CMK (cell line): ENCODE measurements at places on chromosomes 2 and 18.

- DNase-seq = no peak
Measured at GRCh38 chr2:32617599-32618189, 10.2 kb upstream of the TTC27 start.

GRCh38 chr2:16167870-16168426 lies 227.6 kb downstream of the MYCN start:
- no peak for DNase-seq

GRCh38 chr2:127196998-127197397 lies 23.1 kb downstream of the CYP27C1 start:
- DNase-seq = no peak

GRCh38 chr2:163664610-163665009 lies 71.2 kb downstream of the FIGN start:
- DNase-seq = no peak

- no peak for DNase-seq
Measured at GRCh38 chr2:230872968-230873660, 8.4 kb downstream of the ITM2C start.

GRCh38 chr2:43408407-43409160 lies 182.2 kb upstream of the ZFP36L2 start:
- no peak for DNase-seq

- no peak for DNase-seq
Measured at GRCh38 chr2:231604101-231604684, 11.5 kb downstream of the TEX44 start.

DNA sequence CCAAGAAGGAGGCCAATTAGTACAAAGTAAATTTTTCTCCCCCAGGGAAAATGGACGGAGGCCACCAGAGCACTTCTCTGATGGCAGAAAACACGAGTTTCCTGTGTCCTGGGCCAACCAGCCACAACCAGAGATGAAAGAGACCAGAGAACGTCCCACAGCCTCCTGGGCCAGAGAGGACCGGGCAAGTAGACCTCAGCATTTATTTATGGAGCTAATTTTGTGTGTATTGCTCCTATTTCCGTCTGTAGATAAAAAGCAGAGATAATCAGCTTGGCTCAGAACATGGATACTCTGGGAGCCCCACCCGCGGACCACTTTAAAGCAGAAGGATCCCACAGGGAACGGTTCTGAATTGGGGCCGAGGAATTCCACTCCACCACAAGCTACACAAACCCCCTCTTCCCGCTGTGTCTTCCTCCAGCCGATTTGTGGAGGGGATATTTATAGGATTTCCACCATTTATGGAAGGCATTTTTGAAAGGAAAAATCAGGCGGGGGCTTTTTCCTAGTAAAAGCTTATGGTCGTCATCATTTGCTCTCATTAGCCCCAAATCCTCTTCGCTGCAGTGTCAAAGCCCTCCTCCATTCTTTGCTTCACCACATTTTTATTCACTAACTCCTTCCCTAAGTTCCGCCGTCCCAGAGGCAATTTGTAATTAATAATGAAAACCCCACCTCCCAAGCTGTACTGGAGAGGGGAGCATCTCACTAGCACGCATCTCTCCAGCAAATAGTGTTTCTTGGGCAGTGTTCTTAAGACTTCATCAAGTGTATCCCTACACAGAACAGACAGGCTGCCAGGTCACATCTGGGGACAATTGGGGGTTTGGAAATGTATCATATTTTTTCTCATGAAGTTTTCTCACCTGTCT lies 43.7 kb upstream of the TWIST2 start:
- no peak for DNase-seq

GRCh38 chr2:128472789-128473174 lies 154.1 kb upstream of the HS6ST1 start:
- DNase-seq = no peak

- no peak for DNase-seq
Measured at GRCh38 chr2:200199005-200199404, 107.5 kb upstream of the SPATS2L start.

DNA sequence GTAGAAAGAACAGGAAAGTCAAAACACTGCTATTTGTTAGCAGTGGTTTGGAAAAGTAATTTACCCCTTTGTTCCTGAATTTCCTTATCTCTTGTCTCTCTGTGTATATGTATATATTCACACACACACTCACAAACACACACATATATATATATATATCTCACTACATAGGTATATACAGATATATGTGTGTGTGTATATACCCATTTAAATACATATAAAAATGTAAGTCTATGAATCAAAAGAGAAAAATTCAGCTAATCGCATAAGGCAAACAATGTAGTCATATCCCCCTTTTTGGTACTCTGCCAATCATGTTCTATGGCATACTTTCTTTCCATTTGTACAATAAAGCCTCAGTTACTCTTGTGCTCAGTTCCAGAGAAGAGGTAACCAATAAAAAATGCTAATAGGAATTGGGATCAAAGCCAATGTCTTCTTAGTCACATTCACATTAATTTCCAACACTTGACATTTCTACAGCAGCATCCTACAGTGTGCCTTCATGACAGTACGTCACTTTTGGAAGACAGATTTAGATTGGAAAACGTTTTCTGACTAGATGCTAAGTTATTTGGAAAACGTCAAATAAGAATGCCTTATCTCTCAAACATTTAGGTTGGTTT lies 94.6 kb downstream of the MC4R start:
- no peak for DNase-seq

DNA sequence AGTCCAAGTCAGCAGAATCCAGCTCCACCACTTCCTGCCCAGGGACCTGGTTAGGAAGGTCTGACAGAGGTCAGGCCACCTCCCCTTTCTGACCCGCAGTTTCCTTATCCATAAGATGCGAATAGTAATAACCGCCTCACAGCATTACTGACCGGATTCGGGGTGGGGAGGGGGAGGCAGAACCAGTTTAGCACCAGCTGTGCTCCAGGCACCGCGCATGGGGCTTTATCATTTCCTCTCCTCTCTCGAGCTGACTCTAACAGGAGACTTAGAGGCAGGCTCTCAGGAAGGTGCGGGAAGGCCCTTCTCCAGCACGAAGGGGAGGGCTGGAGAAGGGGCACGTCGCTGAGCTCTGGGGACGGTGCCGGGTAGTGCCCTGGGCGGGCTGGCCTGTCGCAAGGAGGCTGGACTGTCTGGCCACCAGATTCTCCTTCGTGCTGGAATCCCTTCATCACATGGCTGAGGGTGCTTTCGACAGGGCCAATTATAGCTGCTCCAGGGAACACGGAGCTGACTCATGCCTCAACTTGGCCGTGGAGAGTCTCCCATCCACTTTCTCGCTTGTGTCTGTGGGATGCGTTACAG lies 5.7 kb downstream of the EHD3 start:
- no peak for DNase-seq

DNA sequence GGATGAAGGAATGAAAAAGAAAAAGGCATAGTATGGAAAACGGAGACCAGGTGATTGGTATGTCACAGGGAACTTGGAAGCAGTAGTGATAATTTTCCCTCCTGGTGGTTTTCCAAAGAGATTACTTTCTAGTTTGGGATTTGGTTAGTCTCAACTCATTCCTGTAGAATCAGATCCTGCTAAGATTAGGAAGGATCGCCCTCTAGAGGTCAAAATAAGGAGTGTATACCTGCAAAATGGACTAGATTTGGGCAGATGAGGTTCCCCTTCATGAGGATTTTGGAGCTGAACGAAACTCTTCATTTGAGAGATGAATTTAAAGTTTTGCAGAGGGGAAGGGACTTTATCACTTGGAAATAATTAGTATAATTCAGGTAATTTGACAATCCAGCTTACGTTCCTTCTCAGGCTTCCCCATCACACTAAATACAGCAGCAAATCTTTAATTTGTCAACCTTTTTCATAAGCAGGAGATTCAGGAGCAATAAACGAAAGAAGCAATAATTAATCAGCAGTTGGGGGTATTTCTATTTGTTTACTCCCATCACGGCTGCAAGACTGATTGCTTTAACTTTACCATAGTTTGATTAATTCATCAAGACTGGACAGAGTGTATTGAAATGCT lies 65.2 kb downstream of the CCDC195 start:
- DNase-seq = peak; percentile 9

GRCh38 chr2:102547462-102547861 lies 71.9 kb upstream of the SLC9A2 start:
- DNase-seq = no peak

GRCh38 chr2:241925277-241925676 lies 55.7 kb downstream of the RTP5 start:
- no peak for DNase-seq

DNA sequence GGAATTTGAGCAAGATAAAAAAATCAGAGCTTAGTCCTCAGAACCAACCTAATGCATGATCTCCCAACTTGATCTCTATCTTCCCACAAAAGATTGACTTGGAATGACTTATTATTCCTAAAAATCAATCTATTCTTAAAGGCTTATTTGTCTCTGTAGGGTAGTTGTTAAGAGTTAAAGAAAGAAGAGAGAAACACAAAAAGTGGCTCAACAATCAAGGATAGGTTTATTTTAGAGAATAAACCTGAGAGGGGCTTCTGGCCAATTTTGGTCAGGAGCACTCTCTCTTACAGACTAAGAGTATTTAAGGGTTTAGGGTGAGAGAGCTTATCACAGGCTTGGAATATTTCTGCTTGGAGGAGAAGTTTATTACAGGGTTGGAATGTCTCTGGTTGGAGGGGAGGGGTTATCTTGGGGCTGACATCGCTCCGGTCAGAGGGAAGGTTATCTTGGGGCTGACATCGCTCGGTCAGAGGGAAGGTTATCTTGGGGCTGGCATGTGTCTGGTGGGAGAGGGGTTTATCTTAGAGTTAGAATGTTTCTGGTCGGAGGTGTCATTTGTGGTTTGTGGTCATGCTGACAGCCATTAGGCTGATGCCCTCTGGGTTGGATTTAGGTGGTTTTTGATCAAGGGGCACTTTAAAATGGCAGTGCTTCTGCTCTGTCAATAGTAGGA lies 2.4 kb upstream of the MFF start:
- DNase-seq = peak; percentile 90

GRCh38 chr2:6181926-6182325 lies 489.7 kb downstream of the SOX11 start:
- DNase-seq = no peak

GRCh38 chr2:44623622-44624351 lies 262.0 kb downstream of the CAMKMT start:
- no peak for DNase-seq

GRCh38 chr2:109689182-109689930 lies 75.2 kb downstream of the SOWAHC start:
- DNase-seq = no peak

DNA sequence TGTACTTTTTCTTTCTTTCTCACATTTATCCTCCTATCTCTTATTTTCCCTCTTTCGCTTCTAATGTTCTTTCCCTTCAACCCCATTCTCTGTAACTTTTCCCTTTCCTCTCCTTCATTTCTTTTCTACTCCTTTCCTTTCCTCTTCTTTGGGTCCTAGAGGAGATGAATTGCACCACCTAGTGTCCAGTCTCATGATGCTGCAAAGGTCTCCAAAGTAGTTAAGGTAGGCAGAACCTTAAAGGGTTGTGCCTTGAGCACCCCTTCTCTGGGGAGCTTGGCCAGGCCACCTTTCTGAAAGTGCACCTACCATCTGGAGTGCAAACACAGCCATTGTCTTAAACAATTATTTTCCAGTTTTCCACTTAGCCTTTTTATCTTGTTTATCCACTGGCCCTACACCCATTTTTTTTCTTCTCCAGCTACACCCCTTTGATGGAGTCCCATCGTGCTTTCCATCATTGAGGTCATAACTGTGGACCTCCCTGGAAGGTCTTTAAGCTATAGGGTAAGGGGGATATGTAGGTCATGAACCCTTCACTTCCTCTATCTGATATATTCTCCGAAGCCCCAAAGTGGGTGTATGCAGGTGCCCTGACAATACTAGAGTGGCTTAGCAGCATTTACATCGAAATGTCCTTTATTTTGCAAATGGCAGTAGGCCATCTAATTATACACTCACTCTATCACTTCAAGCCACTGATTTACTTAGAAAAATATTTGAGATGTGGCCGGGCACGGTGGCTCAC lies 155.9 kb downstream of the ESCO1 start:
- peak; percentile 5 for DNase-seq

- DNase-seq = no peak
Measured at GRCh38 chr18:48803518-48803917, 147.2 kb downstream of the SMAD7 start.

- DNase-seq = no peak
Measured at GRCh38 chr2:102967451-102967850, 205.6 kb downstream of the TMEM182 start.

GRCh38 chr18:11488175-11488574 lies 121.2 kb upstream of the SLC35G4 start:
- DNase-seq = no peak

DNA sequence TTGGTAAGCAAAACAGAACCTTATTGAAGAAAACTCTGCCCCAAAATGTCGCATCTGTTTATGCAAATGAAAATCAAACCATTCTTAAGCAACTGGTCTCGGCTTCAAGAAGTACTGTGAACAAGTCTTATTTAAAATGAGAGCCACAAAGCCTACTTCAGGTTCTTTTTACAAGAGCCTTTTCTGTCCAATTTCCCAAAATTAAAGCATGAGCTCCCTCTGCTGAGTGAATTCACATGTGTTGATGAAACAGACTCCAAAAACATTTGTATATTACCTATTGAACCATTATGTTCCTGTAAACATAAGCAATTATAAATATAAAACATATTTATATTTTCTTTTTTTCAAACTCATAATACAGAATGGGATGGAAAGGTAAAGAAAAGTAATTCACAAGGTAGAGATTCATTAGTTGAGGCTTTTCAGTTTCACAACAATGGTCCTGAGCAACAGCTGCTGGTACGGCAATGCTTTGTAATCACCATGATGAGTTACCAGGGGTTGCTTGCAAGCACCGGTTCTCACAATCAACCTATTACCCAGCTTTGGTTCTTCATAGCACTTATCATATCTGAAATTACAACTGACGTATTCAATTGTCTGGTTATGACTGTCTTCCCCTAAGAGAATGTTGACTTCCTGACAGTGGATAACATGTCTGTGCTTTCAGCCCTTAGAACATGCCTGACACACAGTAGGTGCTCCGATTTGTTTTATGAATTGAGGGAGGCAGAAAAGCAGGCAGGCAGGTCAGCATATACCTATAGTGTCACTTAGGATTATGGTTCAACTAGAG lies 108.4 kb upstream of the BZW1 start:
- DNase-seq = no peak

DNA sequence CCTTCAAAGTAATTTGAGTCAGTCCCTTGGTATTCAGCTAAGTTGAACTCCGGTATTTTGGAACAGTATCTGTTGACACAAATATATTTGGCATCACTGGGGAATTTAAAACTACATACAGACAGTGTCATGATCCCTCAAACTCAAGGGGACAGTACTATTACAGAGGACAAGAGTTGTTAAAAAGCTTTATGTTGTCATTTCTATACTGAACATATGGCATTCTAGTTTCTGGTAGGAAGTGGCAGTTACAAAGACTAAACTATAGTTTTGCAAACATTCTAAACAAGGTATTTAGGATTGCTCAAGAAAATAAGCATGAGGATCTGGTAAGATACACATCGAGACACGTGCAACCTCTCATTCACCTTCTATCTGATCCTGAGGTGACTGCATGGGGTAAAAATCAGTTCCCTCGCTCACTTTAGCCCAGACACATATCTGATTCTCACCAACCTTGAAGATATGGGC lies 16.6 kb upstream of the CCNYL1 start:
- no peak for DNase-seq

DNA sequence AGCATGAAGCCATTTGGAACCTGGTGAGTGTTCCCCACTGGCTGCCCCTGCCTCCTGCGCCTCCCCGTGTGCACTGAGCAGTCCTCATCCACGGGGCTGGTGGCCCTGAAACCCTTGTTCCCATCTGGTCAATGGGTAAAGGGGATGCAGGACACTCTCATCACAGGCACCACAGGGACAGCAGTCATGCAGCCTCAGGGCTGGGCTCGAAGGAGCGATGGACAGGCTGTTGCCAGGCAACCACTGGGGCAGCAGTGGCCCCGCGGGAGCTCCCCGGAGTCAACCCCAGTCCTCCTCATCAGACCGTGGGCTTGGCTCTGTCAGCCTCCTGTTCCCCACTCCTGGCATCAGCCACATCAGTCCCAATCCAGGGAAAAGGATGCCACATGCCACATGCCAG lies 509.5 kb downstream of the EIPR1 start:
- DNase-seq = no peak
